ENCODE measurements at places on chromosomes 7 and 10. TPM values are rescaled to one million over a fixed set of nuclear protein-coding genes. Genes with fewer than 3 reads are reported as not detected.

- no peak for DNase-seq
These were observed 237.3 kb downstream of the DGKI start for GRCh38 chr7:137609500-137609899.

- DNase-seq: no peak
These were observed 34.9 kb upstream of the PLCE1 start for GRCh38 chr10:93958834-93959233.

GRCh38 chr10:26448292-26448691 is 10.2 kb downstream of the APBB1IP start:
- no peak for DNase-seq

GRCh38 chr7:3649678-3650440 is 348.8 kb downstream of the SDK1 start:
- DNase-seq: no peak

PSMA2 gene
- total RNA-seq: 81.7 TPM

AGR2 gene
- total RNA-seq: not detected

PDE6C gene
- total RNA-seq: not detected
